ENCODE measurements at places on chromosomes 13 and 19.

DNA sequence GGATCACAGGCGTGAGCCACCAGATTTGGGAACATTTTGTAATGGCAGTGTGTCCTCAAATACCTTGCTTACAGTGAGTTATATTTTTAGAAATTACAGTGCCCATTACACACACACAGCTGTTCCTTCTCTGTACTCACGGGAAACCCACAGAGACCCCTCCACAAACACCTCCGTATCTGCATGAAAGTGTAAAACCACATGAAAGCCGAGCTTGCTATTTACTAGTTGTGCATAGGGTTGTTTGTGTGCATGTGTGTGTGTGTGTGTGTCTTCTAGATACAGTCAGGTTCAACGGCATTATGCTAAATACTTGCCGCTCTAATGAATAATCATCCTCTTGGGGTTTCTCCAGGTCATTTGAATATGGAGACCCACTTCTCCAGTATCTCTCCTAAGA lies 22.3 kb upstream of the LILRA2 start:
- no peak for DNase-seq

DNA sequence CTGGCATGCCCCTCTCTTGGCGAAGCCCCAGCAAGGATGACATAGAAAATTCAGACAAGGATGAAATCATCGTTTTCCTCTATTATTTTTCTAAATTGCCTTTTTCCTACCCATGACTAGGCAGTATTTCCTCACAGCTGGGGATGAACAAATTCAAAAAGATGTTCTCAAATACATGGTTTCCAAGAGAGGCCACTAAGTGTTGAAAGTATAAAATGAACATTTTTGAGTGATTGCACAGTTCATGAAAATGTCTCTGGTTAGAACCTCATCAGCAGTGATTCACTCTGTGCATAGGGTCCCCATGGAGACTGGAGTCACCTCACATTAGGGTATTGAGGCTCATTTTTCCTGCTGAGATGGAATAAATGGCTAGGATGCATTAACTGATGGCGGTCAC lies 373.7 kb downstream of the DNAJC15 start:
- no peak for DNase-seq

- no peak for DNase-seq
Observed at GRCh38 chr19:56858026-56858425, 17.5 kb upstream of the PEG3 start.

GRCh38 chr19:9453953-9454352 lies 18.6 kb upstream of the ZNF266 start:
- no peak for DNase-seq

DNA sequence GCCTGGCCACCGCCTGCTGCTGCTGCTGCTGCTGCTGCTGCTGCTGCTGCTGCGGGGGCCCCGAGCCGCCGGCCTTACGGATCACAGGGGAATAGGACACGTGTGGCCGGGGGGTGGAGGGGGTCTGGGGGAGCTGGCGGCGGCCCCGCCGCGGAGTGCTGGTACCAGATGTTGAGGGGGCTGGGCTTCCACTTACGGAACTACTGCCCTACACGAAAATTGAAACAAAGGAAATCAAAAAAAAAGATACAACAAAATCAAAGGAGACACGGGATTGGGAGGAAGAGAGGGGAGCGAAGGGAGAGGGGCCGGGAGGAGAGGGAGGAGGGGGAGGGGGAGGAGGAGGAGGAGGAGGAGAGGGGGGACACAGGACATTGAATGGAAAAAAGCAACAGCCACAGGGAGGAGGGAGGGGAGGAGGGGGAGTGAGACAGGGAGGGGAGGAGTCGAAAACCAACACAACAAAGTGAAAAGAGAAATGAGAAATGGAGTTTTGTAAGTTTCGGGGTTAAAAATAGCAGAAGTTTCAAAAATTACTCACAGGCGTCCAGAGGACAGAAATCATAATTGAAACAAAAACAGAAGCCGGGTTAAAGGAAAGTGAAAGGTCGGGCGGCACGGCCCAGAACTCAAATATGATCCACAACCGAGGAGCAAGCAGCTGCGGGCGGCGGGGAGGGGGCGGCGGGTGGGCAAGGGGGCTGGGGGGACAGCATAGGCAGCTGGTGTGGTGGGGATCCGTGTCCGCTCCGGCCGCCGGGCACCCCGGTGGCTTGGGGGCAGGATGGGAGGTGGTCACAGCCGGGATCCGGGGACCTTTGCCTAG lies 57.8 kb downstream of the IER2 start:
- DNase-seq: no peak

- DNase-seq: no peak
Observed at GRCh38 chr19:11165486-11166030, 10.0 kb upstream of the SPC24 start.

- DNase-seq: no peak
Observed at GRCh38 chr13:102648046-102648445, 46.8 kb downstream of the METTL21C start.

DNA sequence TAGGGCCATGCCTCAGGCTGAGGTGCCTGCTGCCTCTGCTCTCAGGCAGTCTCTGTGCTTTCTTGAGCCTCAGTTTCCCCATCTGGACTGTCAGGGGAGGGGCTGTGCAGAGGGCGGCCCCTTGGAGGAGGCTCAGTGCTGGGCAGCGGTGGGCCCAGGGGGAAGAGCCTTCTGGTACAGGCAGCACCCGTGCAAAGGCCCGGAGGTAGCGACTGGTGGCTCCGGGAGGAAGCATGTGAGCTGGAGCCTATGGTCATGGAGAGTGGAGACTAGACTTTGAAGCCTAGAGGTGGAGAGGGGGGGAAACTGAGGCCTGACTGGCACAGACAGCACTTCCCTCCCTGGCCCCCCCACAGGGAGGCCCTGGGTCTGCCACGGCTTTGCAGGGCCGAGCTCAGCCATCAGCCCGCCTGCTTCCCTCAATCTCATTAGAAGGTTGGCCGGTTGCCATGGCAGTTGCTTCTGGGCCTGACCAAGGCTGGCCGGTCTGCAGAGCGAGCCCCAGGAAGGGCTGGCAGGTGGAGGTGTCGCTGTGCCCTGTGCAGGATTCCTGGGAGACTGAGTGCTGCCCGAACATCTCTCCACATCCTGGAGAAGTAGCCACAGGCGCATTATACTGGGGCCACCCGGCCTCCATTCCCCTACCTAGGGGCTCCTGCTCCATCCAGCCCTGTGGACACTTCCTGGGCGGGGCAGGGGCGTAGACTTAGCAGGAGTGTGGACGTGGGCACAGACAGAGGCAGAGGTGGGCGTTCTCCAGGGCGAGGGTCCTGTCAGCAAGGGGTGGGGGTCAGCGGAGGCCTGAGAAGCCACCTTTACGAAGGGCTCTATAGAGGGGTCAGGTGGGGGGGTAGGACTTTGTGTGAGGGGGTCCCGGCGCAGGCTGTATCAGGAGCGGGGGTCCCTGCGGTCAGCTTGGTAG lies 53.2 kb downstream of the CRTC1 start:
- DNase-seq: no peak

DNA sequence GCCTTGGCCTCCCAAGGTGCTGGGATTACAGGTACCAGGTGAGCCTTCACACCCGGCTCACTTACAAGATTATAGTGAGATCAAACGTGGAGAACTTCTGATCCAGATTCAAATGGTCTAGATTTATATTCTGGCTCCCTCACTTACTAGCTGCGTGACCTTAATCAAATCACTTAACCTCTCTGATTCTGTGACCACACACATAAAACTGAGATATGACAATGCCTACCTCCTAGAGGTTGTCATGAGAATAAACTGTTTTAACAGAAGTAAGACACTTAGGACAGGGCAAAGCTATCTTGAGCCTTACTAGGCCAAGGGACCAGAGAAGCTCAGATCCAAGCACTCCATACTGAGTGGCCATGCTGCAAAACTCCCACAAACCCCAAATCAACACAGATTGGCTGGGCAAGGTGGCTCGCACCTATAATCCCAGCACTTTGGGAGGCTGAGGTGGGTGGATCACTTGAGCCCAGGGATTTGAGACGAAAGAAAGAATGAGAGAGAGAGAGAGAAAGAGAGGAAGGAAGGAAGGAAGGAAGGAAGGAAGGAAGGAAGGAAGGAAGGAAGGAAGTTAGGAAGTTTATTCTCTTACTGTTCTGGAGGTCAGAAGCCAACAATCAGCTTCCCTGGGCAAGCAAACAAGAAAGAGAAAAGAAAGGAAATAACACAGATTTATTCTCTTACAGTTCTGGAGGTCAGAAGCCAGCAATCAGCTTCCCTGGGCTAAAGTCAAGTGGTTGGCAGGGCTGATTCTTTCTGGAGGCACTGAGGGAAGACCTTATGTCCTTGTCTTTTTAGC lies 46.1 kb upstream of the MAP3K10 start:
- no peak for DNase-seq

DNA sequence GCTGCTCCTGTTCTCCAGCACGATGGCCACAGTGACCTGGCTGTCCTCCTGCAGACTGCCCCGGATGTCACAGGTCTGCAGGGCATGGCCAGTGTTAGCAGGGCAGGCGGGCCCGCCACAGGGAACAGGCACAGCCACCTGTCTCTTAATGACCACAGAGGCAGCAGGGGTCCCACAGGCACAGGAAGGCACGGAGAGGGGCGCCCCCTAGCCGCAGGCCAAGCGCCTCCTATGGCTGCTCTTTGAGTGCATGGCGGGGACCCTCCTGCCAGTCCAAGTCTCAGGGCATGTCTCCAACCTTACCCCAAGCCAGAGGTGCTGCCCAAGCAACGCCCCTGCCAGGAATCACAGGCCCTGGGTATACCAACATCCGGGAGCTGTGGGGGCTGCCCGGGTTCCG lies 14.1 kb downstream of the IZUMO4 start:
- DNase-seq: no peak

DNA sequence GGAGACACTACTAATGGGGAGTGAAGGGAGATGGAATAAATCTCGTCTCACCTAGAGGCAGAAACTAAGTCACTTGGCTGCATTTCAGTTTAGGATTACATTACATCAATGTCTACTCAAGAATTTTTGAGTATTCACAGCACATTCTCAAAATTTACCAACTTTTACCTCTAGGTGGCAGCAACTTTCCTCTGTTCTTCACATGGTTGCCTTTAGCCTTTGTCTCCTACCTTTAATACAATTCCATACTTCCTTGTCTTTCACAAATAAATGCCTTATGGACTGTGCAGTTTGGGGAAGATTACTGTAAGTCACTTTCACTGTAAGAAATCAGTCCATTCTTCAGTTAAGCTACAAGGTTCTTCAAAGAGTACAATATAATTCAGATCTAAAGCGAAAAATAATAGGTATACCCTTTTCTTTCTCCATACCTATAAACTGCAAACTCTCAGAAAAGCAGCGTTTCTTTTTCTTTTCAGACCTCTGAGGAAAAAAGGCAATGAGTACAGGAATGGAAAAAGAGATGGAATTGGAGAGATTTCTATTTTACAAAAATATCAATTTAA lies 379.4 kb downstream of the KLF12 start:
- peak; percentile 73 for DNase-seq

DNA sequence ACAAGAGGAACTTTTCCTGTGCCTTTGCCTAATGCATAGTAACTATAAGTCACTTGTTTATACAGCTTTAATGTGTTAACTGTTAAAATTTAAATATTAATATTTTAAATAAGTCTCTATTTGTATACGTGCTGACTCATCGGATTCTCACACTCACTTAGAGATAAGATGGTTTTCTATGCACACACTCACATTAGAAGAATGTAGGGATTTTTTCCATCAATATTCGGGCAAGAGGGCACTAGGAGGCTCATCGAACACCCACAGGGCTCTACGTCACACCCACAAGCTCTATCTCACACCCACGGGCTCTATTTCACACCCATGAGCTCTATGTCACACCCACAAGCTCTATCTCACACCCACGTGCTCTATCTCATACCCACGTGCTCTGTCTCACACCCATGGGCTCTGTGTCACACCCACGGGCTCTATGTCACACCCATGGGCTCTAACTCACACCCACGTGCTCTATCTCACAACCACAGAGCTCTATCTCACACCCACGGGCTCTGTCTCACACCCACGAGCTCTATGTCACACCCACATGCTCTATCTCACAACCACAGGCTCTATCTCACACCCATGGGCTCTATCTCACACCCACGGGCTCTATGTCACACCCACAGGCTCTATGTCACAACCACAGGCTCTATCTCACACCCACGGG lies 73.4 kb downstream of the COL4A2 start:
- DNase-seq: no peak

- DNase-seq: no peak
Observed at GRCh38 chr13:51237887-51238286, 15.7 kb downstream of the FAM124A start.

DNA sequence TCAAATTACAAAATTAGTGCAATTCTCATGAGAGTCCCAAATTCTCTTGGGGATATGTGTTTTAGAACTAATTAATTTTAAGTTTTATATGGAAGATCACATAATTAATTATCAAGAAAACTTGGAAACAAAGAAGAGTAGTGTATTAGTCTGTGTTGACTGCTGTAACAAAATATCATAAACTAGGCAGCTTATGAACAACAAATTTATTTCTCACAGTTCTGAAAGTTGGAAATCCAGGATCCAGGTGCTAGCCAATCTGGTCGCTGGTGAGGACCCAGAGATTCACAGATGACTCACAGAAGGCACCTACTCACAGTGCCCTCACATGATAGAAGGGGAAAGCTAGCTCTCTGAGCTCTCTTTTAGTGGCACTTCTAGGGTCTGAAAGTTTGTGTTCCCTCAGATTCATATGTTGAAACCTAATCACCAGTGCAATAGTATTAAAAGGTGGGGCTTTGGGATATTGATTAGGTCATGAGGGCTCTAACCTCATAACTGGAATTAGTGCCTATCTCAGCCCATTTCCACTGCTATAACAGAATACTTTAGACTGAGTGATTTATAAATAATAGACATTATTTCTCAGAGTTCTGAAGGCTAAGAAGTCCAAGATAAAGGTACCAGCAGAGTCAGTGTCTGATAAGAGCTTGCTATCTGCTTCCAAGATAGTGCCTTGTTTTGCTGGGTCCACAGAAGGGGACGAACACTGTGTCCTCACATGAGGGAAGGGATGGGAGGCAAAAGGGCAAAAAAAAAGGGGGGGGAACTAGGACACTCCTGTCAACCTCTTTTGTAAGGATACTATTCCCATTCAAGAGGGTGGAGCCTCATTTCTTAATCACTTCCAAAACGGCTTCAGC lies 1.5 kb upstream of the ARGLU1 start:
- no peak for DNase-seq

- DNase-seq: no peak
Observed at GRCh38 chr19:15371786-15372380, 7.7 kb downstream of the AKAP8 start.

GRCh38 chr13:59801107-59801880 lies 362.4 kb downstream of the DIAPH3 start:
- no peak for DNase-seq

GRCh38 chr13:95201814-95202651 lies 99.2 kb downstream of the ABCC4 start:
- DNase-seq: no peak
